ENCODE measurements at places on chromosomes 2 and 18.

DNA sequence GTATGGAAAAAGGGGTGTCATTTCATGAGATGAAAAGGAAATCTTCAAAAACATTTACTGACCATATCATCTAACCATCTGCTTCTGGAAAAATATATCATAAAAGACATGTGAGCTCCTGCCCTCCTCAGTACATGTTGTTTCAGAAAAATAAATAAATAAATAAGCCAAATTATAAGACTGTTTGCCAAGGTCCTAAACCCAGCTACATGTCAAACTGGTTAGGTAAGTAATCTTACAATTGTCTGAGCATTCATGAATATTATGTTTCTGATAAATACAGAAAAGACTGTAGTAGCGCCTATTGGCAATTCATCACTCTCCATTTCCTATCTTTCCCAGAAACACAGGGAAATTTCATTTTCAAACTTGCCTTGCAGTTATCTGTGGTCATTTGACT, 138.9 kb upstream of the SETBP1 start:
- DNase-seq = no peak

GRCh38 chr2:238927746-238928519, 80.0 kb downstream of the TWIST2 start:
- DNase-seq = no peak

DNA sequence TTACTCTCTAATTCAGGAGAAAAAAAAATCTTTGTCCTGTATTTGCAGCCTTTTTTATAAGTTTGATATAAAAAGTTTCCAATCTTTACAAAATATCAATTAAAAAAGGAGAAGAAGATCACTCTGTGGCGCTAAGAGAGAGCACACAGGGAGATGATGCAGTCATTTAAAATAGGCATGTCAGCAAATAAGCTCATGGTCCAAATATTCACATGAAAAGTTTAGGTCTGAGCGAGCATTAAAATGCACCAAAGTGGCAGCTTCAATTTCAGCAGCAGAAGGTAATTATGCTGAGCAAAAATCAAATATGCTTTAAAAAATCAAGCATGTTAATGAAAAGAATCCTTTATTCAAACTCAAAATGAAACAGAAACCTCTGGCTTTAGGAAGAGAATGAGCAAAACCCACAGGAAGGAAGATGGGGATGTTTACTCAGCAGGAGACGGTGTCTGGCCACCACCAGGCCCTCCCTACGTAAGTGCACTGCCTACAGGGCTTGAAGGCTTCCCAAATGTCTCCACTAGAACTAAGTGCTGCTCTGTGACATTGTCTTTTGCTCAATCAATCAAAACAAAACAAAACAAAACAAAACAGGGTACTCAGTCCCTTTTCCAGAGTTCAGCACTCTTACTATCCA, 120.4 kb downstream of the L3MBTL4 start:
- DNase-seq = no peak

GRCh38 chr2:3025261-3025660, 352.4 kb downstream of the EIPR1 start:
- no peak for DNase-seq

GRCh38 chr2:56666777-56667176, 483.0 kb downstream of the CCDC85A start:
- no peak for DNase-seq

DNA sequence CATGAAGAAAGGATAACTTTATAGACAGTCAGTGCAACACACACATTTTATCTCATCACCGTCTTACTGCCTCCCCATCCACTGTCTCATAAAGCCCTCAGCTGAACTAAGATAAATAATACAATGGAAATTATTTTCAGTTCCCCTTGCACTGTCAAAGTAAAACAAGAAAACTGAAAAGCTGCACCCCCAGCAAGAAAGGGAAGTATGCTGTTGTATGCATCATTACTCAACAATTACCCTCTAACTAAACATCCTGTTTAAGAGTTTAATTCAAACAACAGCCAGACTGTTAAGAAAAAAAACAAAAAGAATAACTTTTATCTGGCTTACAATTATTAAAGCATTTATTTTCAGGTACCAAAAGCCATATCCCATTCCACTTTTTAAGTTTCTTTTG, 25.0 kb downstream of the MPPE1 start:
- DNase-seq = no peak

DNA sequence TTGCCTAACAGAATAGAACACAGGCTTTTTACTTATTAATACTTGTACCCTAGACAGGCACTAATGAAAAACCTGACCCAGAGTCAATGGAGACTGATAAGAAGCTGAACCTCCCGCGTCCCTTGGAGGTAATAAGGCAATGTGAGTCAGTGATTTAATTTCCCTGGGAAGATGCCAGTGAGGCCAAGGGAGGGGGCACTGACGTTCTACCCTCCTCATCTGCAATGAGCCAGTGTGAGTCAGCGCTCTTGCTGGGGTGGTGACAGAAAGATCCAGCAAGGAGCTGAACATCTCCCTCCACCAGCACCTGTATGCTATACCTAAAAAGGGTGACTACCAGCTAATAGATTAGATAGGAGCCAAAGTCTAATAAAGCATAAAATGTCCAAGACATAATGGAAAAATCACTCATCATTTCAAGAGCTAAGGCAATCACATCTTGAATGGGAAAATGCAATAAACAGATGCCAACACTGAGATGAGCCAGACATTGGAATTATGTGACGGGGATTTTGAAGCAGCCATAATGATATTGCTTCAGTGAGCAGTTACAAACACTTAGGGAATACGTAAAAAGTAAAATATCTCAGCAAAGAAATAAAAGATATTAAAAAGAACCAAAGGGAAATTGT, 116.9 kb downstream of the TPGS2 start:
- no peak for DNase-seq

DNA sequence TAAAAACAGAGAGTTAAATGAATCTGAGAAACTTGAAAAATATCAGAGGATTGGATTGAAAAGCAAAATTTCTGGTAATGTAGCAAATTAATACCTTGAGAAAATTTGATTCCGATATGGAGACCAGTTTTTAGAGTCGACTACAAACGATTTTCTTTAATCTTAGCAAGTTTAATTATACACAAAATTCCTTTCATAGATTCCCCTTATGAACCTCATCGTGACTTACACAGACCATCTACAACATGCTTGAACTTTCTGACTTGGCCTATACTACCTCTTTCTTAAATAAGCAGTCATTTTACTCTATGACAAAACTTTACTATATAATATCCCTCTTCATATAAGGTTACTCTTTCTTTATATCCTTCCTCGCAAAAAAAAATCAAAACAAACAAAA, 769.6 kb upstream of the CRIM1 start:
- DNase-seq = no peak

DNA sequence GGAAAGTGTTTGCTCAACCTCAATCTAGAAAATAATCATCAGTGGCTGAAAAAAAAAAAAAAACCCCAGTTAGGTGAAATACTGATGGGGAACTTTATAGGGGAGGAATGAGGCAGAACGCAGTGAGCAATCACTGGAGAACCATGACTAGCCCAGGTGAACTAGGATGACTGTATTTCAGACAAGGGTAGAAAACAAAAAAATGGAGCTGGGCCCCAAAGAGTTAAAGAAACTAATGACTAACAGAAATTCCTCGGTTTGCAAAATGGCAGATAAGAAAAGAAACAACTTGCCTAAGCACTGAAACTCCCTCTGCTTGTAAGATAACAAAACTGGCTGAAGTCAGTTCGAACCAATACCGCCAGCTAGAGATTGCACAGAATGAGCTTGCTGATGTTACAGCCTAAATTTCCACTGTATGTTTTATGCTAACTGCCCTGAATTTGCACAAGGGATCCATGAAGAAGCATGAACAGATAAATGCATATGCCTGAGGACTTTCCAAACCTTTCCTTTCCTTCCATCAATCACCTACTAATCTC, 245.9 kb downstream of the METTL4 start:
- no peak for DNase-seq

GRCh38 chr18:78739115-78739514, 240.5 kb upstream of the SALL3 start:
- DNase-seq = no peak

DNA sequence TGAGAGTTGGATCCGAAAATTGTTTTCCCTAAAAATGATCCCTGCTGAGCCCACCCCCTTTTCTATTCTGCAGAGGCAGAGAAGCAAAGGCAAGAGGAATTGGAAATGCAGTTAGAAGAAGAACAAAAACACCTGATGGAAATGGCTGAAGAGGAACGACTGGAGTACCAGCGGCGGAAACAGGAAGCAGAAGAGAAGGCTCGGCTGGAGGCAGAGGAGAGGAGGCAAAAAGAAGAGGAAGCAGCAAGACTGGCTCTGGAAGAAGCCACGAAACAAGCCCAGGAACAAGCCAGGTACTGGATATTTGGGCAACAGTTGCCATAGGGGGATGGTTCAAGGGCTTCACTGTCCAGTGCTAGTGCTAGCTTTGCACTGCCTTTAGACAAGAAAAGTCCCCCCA, 41.7 kb downstream of the SUMO1 start:
- DNase-seq = no peak

DNA sequence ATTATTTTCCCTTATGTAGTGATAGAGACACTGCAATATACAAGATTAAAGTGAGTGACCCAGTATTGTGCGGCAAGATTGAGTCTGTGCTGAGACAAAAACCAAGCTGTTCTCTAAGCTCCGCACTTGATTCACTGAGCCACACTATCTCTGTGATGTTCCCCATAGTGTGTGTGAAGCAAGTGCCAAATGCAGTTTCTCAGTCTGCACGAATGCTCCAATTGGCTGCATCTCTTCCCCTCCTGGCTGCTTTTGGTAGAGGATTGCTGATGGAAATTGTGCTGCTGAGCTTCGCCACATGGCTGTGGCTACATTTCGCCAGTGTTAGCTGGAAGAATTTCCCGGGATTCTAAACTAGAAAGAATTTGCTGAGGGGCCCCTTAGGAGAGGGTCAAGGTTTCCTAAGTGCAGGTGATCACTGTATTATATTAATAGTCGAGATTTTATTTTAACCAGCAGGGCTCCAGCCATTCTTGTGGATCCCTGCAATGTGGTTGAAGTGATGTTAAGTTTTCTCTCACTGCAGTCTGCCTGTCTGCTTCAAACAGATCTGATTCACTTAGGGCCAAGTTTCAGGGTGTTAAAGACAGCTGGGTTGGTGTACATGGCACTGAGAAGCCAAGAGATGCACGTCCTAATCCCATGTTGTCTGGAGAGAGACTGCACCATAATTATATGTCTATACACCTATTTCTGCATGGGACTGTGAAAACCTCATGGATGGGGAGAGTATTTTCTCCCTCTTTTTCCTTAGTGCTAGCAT, 317.2 kb downstream of the DCC start:
- DNase-seq = no peak

DNA sequence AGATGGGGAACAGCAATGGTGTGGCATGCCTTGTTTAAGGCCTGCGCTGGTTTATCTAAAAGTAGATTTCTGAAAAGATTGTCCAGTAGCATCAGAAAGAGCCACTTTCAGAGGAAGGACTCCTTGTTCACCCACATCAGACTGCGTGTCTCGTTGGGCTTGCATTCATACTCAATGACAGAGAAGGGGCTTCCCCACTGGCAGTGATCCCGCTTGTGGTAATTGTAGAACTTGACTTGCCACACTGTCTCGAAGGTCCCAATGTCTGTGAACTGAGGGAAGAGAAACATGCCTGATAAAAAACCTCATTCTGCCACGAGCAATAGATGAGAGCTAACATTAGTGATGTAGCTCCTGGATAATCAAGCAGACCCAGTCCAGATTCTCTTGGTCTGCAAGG, 26.0 kb downstream of the CNRIP1 start:
- DNase-seq = no peak

- DNase-seq = no peak
These were observed 180.0 kb upstream of the CCDC150 start for GRCh38 chr2:196459539-196459938.

DNA sequence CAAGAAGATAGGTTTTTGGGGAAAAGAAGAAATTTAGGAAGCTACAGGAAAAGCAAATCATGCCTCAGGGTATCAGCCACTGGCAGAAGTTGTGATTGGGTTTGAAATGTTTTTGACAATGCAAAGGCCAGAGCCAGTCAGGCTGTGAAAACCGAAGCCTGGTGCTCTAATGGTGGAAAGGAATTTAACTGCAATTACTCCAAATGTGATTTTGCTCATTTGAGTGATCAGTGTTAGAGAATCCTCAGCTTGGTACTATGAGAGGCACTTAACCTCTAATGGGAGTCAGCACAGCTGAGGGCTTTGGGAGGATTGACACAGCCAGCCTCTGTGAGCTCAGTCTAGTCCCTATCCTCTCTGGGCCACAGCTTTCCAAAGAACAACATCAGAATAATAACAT, 176.5 kb downstream of the LRRTM1 start:
- DNase-seq = no peak

Data from stimulated activated CD8-positive, alpha-beta memory T cell treated with anti-CD3 and anti-CD28 coated beads, Interleukin-4, amount 100 ng/mL, for 48 hours (primary cell).